ENCODE measurements at places on chromosomes 1 and 21.

GRCh38 chr21:34592120-34592955, 22.6 kb downstream of the RCAN1 start:
- ATAC-seq: no peak

DNA sequence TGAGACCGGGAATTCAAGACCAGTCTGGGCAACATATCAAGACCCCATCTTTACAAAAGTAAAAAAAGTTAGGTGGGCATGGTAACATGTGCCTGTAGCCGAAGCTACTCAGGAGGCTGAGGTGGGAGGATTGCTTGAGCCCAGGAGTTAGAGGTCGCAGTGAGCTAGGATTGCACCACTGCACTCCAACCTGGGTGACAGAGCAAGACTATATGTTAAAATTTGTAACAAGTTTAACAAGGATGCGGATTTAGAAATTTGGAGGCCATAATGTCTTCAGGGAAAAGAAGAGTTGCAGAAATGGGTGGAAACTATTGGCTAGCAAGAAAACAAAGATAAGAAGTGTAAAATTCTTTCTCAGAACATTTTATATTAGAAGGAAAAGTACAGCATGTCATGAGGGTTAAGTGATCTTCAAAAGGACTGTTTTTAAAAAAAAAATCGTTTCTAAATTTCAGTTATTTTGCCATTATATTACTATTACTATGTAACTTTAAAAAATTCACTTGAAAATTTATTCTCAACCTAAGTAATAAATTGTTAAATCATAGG, 17.6 kb downstream of the SOAT1 start:
- no peak for ATAC-seq

GRCh38 chr1:30920827-30921226, 12.3 kb upstream of the SDC3 start:
- no peak for ATAC-seq

GRCh38 chr21:41606706-41607105, 98.7 kb upstream of the TMPRSS2 start:
- ATAC-seq: no peak

GRCh38 chr1:56569661-56570060, 9.7 kb downstream of the PLPP3 start:
- no peak for ATAC-seq

DNA sequence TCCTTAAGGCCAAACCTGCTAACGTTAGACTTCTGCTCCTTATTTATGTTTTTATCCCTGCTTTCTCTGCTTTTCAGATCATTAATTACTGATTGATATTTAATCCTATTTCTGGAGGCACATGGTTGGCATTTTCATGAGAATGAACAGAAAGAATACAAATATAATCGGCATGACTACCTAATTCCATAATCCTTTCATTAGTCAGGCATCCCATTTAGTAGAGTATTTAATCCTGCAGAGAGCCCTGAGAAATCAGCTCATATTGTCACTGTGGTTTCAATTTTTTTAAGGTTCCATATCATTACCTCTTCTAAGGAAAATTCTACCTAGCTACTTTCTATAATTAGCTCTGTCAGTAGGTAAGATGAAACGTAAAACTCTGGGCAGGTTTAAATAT, 238.8 kb downstream of the NCAM2 start:
- ATAC-seq: no peak

- peak; percentile 68 for ATAC-seq
Observed at GRCh38 chr1:32241001-32241763, 5.8 kb upstream of the FAM167B start.

GRCh38 chr1:187009320-187009719, 180.6 kb downstream of the PLA2G4A start:
- no peak for ATAC-seq

- ATAC-seq: no peak
Observed at GRCh38 chr21:14084068-14084501, 126.7 kb downstream of the LIPI start.

DNA sequence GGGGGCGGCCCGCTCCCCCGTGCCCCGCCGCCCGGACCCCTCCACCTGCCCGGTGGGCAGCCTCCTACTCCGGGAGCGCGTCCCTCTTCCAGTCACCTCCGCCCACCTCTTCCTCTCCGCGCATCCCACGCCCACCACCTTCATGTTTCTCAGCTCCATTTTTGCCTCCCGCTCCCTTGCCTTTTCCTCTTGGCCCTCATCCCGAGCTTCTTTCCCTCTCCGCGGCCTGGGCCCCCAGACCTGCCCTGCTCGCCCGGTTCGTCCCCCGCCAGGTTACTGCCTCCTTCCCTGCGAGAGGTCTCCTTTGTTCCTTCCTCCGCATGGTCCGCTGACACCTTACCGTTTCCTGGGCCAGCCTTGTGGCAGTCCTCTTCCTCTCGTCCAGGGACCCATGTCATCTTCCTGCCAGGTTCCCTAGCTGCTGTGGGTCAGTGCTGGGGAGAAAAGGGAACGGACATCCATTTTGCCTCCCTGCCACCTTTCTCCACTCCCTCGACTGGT, 563 bp downstream of the QSOX1 start:
- no peak for ATAC-seq

DNA sequence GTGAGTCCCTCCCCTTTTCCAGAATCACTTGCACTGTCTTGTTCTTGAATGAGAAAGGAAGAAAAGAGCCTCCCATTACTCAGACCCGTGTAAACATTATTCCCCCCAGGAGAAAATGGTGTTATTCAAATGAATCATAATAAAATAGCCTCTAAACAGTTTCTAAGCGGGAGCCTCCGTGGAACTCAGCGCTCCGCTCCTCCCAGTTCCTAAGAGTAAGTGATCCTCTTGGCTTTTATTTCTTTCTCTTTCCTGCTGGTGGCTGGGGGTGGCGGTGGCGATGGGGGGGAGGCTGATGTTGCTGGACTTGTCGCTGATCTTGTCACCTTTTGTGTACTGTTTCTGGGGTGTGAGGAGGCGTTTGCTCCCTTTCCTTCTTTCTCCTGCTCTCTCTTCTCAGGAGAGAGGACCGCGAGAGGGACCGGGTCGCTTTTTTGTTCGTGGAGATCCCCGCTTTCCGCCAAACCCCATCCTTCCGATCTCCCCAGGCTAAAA, 781 bp downstream of the PROX1 start:
- ATAC-seq: no peak

- peak; percentile 27 for ATAC-seq
Observed at GRCh38 chr1:24351247-24351646, 32.1 kb downstream of the GRHL3 start.

DNA sequence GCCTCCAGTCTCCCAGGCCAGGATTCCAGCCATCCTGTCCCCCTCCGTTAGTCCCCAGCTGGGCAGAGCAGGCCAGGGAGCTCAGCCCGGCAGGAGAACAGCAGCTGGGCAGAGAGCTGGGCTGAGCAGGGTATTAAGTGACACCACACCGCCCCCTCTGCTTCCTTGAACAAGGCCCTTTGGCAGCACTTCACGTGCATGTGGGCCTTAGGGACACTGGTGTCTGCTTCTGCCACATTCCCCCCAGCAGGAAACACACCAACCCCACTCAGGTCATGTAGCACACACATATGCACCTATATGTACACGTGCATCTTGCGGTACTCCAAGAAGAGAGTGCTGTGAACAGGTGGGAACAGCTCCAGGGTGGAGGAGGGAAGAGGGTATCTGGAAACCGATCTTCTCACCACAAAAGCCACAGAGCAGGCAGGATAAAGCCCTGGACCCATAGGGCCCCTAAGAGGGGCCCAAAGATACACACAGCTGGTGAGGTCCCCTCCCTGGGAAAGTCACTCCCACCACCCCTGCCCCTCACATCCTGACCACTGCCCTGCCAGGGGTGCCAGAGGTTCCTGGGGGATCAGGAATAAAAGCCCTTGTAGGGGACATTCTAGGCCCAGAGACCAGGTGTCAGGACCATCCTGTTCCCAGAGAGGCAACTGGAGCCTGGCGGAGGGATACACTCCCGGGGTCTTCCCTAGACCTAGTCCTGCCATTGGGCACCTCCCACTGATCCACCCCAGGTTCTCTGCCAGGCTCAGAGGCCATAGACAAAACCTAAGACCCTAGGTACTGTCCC, 4.5 kb downstream of the EPHA2 start:
- no peak for ATAC-seq

GRCh38 chr1:77126307-77126706, 92.9 kb downstream of the PIGK start:
- ATAC-seq: no peak

DNA sequence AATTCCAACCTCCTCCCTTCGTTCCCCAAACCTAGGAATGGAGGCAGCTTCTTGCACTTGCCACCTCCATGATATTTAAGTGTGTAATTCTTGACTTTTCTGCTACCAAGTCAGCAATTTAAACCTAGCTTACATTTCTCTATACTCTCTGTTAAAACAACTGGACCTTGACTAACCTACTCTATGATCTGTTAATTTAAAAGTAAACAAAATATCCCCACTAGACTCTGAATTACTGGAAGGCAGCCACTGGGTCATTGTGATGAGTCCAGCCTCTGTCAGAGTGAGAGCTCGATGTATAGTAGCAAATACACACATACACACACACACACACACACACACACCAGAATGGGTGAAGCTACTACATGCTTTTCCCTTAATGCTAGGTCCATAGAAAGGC, 40.0 kb upstream of the DHCR24 start:
- ATAC-seq: no peak

DNA sequence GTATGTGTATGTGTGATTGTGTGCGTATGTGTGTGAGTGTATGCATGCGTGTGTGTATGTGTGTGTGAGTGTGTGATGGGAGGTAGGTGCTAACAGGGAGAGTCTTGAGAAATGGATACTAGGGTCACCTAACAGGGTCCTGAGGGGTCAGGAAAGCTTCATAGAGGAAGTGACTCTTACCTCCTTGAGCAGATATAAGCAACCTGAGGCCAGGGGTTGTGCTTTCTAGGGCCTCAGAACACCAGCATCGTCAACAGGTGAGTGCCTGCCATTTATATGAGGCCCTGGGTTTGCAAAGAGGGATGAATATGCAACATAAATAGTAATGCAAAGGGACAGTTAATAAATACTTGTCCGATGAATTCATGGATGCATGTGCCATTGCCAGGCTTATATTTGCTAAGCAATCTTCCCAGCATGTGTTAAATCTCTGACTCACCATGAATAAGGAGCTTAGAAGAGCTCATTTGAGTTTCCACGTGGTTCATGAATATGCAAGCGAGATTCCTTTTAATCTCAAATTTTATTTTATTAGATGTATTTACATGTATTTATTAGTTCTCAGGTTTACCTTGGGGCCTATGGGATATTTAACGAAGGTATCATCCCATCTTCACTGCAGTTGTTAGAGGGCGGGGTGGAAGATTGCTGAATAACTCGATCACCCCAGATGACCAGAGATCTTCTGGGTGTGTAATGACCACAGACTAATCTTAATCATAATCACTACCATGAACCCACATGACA, 438.3 kb downstream of the CAMTA1 start:
- ATAC-seq: no peak

DNA sequence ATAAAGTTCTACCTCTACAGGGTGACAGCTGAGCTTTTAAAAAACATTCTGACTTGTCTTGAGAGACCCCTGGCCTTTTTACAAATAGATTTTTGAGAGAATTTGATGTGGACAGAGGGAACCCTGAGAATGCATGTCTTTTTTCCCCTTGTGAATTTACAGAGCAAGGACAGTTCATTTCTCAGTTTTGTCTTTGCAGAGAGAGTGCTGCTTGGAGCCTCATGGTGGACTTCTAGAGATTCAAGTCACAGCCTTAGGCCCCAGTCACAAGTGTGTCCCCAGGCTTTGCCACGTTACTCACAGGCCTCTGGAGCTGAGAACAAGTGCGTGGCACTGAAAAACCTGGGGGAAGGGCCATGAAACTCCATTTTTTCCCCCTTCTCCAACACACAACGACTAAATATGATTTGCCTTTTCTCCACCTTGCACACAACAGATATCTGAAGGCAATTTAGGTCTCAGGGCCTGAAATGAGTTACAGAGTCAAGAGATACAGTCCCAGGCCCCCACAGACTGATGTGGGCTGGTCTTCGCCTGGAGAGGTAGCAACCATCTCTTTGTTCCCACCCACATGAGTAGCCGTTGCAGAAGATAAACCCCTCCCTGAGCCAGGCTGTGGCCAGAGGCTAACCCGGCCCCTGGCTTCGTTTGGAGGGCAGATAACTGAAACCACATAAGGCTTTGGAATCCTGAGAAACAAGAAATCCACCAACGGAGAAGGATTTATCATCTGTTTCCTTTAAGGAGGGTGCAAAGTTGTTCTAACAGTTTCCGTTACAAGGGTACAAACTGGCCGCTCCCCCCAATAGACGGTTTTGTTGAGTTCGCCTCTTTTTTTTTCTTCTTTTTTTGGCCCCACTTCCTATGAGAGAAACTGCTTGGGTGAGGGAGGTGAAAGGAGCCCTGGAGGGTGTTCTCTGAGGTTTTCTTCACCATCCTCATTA, 1.0 kb upstream of the PIGV start:
- ATAC-seq: no peak

DNA sequence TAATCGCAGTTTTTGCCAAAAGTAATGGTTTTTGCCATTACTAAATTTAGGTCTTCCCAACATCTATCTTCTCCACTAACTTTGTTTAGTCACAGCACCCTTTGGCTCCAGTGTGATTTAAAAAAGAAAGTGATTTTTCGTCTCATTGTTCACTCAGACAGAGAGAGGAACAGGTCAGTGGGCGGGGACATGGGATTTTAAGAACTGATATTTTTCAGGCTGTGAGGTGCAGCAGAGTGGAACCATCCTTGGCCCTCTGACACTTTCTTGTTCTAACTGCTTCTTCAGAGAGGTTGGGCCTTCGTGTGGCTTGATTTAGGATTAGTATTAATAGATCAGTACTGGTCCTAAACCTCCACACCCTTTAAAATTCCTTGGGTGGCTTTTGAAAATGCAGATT, 38.8 kb downstream of the CASQ2 start:
- no peak for ATAC-seq

GRCh38 chr1:151616505-151616849, 4.6 kb downstream of the SNX27 start:
- peak; percentile 37 for ATAC-seq

GRCh38 chr1:44717156-44717555, 13.8 kb downstream of the RNU5D-1 start:
- no peak for ATAC-seq

DNA sequence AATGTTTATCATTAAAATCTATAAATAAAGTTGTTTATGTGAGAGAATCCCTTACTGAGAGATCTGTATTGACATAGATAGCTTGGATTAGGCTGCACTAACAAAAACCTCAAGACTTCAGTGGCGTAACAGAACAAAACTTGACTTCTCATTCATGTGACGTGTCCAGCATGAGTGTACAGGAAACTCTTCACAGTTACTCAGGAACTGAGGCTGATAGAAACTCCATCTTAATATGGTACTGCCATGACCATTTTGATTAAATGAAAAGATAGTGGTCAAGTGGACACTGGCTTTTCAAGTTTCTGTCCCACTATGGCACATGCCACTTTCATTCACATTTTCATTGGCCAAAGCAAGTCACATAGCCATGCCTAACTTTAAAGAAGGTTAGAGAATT, 3.7 kb downstream of the ST3GAL3 start:
- ATAC-seq: no peak

- ATAC-seq: no peak
Observed at GRCh38 chr1:208190784-208191183, 53.4 kb downstream of the PLXNA2 start.
